Activated T-cell treated with anti-CD3 and anti-CD28 coated beads for 1 hour (primary cell): ENCODE measurements at places on chromosomes 1 and 21.

- DNase-seq, result no peak
Observed at GRCh38 chr21:45636951-45637646, 6.4 kb upstream of the PCBP3 start.

GRCh38 chr1:100266741-100267140 is 725 bp downstream of the RTCA start:
- no peak for DNase-seq

- DNase-seq, result no peak
Observed at GRCh38 chr21:25562660-25563059, 44.6 kb downstream of the MRPL39 start.

- DNase-seq, result no peak
Observed at GRCh38 chr1:107649023-107649422, 316.0 kb downstream of the VAV3 start.

DNA sequence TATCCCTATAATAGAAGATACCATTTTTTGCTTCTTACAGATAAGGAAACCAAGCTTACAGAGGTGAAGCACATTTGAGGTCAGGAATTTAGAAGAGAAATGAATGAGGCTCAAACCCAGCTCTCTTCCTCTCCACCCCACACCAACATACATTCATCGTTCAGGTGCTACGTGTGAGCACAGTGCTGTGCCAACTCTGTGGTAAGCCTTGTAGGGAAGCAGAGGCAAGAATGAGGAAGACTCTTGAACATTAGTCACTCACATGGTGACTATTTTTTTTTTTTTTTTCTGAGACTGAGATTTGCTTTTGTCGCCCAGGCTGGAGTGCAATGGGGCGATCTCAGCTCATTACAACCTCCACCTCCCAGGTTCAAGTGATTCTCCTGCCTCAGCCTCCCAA is 314.0 kb downstream of the NTNG1 start:
- DNase-seq, result no peak

DNA sequence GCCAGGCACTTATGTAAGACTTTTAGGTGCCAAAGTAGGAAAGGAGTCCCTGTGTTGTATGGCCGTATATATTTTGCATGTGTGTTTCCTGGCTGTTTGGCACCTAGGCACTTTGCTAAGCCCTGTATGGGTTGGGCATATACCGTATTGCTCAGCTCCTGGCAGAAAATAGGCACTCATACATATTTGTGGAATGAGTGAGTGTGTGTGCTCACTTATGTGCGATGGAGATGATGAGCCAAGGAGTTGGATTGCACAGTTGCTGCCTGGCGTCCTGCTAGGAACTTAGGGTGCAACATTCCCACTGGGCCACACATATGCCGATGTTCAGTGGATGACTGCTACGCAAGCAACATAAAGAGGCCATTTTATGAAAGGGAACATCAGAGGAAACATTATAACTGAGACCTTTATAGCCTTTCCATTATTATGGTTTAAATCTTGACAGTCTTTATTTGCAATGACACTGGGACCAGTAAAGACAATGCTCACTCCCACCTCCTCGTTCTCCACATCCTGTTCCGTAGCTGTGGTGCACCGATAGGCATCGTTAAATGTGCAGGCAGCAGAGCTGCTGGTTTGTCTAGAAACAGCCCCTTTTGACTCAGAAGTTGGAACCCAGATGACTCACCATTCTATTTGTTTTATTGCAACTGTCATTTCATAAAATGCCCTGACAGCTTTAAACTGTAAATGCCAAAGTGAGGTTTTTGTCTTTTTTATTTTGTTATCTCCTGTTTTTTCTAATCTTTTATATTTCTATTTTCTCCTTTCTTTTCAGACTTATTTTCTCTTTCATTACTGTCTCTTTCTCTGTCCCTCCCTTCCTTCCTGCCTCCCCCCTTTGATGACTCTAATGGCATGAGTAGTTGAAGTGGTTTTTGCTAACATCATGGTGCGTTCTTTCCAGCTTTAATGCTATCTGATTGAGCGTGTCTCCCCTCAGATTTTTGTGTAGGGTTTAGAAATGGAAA is 36.1 kb downstream of the PEX14 start:
- peak; percentile 49 for DNase-seq

DNA sequence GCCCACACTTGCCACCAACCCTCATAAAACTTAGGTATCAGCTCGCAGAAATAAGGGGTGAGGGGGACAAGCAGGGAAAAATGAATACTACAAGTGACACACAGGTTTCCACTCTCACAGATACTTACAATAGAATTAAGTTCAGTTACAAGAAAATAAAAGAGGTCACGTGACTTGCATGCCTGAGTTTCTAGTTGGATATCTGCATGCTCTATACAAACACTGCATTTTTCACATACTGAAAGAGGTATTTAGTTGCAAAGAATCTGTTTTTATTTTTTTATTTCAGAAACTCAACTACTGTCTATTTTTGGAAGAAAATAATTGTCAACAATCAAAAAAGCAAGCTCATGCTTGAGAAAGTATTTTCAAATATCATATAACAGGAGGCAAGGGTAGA is 43.5 kb downstream of the DPYD start:
- DNase-seq, result no peak

DNA sequence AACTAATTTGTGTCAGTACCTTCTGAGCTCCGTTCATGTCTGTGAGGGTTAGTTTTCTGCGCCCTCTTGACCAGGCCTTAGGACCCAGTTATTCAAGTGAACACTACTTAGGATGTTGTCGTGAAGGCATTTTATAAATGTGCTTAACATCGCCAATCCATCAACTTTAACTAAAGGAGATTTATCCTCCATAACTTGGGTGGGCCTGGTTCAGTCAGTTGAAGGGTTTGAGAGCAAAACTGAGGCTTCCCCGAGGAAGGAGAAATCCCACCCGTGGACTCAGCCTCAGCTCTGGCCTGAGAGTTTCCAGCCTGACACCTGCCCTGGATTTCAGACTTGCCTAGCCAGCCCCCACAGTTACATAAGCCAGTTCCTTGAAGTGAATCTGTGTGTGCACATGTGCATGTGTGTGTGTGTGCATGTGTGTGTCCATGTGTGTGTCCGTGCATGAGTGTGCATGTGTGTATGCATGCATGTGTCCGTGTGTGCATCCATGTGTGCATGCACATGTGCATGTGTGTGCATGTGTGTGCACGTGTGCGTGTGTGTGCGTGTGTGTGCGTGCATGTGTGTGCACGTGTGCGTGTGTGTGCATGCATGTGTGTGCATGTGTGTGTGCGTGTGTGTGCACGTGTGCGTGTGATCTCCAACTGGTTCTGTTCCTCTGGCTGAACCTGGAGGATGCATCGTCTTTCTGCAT is 62.1 kb upstream of the PDE9A start:
- no peak for DNase-seq

DNA sequence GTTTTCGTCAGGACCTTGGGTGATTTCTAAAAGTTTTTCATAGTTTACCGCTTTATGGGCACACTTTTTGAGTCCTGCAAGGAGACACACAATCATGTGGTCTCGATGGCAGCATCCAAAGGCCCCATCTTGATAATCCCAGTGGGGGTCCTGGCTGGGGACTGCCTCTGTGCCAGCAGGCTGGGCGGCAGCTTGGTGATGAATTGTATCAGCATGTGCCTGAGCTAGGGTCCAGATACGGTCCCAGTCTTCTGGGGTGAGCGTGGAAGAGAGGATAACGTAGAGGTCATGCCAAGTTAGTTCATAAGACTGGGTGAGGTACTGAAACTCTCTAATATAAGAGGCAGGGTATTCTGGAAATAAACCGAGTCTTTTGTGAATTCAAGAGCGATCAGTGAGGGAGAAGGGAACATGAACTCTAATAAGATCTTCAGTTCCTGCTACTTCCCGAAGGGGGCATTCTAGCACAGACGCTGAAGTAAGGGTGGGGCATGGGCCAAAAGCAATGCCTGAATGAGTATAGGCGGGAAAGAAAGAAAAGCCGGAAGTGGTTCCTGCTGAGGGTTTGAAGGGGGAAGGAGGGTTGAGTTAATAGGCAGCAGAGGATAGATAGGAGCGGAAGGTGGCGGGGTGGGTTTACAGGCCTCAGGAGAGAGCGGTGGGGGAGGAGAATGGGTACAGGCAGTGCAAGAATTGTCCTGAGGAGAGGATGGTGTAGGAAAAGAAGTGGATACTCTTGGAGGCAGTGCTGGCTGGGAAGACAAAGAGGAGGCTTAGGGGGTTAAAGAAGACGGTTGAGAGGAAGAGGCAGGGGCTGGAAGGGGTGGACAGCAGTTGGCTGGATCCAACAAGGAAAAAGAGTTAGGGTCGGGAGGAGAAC is 1.6 kb downstream of the ERVH48-1 start:
- peak; percentile 27 for DNase-seq

GRCh38 chr1:22609291-22609690 is 27.1 kb upstream of the C1QA start:
- no peak for DNase-seq

- DNase-seq, result no peak
Observed at GRCh38 chr1:205770618-205771017, 4.7 kb downstream of the RAB29 start.
